IPS-NIHi11 (cell line): ENCODE measurements at places on chromosomes 6 and 20.

DNA sequence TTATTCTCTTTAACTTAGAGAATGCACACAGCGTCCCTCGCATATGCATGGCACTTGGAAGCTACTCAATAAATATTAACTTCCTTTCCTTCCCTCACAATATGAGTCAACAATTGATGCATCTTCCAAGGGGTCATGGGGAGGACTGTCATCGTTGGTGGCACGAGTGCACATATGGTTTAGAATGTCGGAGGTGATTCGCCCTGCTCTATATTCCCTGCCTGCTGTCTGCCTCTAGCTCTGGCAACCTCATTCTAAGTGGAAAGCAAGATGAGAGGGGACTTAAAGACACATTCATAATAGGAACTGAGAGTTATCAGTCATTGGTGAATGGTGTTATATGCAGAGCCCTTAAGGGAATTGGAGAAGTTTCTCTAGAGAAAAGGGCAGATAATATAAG, 44.6 kb downstream of the MAK start:
- no peak for DNase-seq

- no peak for DNase-seq
Observed at GRCh38 chr6:18429655-18430297, 42.6 kb downstream of the RNF144B start.

- no peak for DNase-seq
Observed at GRCh38 chr20:10332656-10333415, 101.2 kb downstream of the MKKS start.

- no peak for DNase-seq
Observed at GRCh38 chr6:39707962-39708683, 17.1 kb downstream of the KIF6 start.

DNA sequence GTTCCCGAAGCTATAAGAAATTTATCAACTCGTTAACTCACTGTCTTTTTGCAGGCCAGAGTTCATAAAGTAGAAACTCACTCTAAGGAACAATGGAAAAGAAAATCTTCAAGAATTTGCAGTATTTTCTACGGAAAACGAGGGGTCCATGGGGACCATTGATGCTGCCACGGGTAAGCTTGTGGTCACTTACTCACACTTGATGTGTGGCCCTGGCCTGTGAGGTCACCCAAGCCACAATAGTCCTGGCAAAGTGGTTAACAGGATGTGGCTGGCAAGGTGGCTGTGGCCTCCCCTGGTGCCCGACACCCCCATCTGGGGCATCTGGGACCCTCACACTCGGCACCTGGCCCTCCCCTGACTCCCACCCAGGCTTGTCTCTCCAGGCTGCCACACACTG, 123.4 kb downstream of the C6orf118 start:
- no peak for DNase-seq

- no peak for DNase-seq
Observed at GRCh38 chr6:89353118-89353556, 615 bp upstream of the UBE2J1 start.

- no peak for DNase-seq
Observed at GRCh38 chr6:25564943-25565342, 87.1 kb upstream of the SCGN start.

DNA sequence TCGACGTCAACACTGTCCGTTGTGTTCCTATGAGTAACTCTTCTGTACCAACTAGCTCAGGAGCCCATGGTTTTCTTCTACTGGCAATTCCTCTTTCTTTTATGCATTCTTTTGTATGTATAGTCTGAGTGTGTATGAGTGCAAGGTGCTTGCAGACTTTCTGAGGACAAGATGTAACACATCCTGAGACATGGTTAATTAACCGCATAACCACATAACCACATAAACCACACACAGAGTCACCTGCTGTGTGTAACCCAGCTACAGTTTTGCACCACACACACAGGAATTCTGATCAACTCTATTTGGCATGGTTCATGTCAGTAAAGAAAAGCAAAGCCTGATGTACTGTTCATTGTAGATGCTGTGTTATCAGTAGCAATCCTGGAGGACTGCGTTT, 98.6 kb downstream of the DACT2 start:
- DNase-seq = no peak

DNA sequence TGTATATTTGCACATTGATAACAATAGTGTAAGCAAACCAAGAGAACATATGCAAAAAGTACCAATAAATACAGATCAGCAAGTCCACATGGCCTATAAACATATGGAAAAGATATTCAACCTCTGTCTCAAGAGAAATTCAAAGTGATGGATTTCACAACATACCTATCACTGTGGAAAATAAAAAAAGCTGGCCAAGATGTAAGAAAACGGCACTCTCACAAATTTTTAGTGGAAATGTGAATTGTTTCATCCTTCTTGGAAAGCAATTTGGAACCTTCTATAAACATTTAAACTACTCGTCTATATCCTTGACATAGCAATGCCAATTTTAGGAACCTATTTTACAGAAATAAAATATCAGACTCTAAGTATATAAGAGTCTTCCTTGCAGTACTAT, 559.8 kb downstream of the QKI start:
- DNase-seq = no peak

DNA sequence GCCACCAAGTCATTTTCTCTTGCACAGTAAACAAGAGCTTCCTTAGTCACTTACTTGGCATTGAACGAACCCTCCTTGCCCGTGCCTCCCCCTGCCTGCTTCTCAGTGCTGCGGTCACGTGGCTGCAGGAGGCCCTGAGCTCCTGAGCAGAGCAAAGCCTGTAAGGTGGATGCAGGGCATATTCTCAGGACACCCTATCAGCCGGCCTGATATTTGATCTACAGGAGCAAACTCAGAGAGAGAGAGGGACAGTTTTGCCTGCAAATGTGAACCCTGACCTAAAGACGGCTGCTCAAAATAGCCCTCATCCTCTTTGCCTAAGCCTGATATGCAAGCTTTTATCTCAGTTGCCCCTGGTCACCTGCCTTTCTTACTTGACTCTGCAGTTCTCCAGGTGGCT, 93.0 kb upstream of the POPDC3 start:
- peak; percentile 52 for DNase-seq

GRCh38 chr6:101397199-101397598, 3.7 kb downstream of the GRIK2 start:
- DNase-seq = peak; percentile 33

GRCh38 chr6:43186706-43187105, 4.7 kb downstream of the CUL9 start:
- DNase-seq = no peak

GRCh38 chr20:58433759-58434158, 44.7 kb downstream of the VAPB start:
- no peak for DNase-seq

- DNase-seq = no peak
Observed at GRCh38 chr6:166419717-166420116, 37.0 kb upstream of the MPC1 start.

DNA sequence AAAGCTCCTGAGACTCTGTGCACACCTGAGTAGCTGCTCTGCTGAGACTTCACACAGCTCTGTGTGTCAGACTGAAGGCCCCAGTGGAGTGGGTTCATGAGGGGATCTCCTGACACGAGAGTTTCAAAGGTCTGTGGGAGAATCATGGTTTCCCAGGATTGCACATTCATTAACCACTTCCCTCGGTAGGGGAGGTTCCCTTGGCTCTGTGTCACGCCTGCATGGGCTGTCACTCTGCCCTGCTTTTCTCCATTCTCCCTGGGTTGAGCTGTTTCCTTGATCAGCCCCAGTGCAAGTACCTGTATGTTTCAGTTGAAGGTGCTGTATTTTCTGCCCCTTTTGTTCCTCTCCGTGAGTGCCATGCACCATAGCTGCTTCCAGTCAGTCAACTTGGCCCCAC, 236.9 kb downstream of the EPM2A start:
- no peak for DNase-seq

DNA sequence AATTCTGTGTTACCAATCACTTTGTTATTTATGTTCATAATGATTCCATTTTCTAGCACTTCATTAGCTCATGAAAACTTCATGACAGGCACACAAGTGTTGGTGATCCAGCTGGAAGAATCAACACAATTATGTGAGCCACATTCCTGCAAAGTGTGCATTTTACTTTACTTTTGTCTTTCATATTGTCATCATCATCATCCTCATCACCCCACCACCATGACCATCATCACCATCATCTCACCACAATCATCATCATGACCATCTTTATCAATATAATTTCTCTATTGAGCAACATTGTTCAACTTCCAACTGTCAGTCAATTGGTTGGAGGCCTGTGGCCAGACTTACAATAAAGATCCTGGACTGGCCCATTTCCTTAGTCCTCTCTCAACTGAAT, 159.4 kb upstream of the PRSS16 start:
- DNase-seq = no peak

GRCh38 chr6:71392276-71392675, 103.7 kb downstream of the OGFRL1 start:
- no peak for DNase-seq

- no peak for DNase-seq
Observed at GRCh38 chr20:36275011-36275410, 31.1 kb upstream of the DLGAP4 start.
